Activated T-helper 17 cell treated with anti-CD3 and anti-CD28 coated beads, Interleukin-2, amount 50 U/mL, for 72 hours (primary cell): ENCODE measurements at places on chromosomes 7 and 10. TPM values are rescaled to one million over a fixed set of nuclear protein-coding genes. Genes with fewer than 3 reads are reported as not detected.

- ATAC-seq = no peak
- no peaks in the 10 kb centered on the region for H3K27me3 ChIP-seq
- H3K4me1 ChIP-seq = no peaks in the 10 kb centered on the region
- peaks cover 59% of the 10 kb centered on the region for H3K36me3 ChIP-seq
- H3K4me3 ChIP-seq = no peak overlapping the region
- H3K27ac ChIP-seq = no peak overlapping the region
Observed at GRCh38 chr7:129739427-129739826, 127.9 kb downstream of the NRF1 start.

DNA sequence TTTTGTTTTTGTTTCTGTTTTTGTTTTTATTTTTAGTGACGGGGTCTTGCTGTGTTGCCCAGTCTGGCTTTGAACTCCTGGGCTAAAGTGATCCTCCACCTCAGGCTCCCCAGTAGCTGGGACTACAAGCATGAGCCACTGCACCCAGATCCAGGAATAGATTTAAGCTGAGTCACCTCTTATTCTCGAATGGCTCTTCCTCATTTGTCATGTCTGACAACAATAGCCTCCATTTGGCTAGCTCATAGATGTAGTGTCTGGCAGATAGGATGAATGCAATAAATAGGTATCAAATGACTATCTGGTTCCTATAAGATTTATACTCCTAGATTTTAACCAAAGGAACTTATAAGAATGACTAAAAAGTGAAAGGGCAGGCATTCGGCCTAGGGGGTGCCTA is 172.9 kb downstream of the TMEM26 start:
- H3K27me3 ChIP-seq = no peaks in the 10 kb centered on the region
- H3K4me1 ChIP-seq = no peaks in the 10 kb centered on the region
- H3K36me3 ChIP-seq = no peaks in the 10 kb centered on the region
- no peak for ATAC-seq

DNA sequence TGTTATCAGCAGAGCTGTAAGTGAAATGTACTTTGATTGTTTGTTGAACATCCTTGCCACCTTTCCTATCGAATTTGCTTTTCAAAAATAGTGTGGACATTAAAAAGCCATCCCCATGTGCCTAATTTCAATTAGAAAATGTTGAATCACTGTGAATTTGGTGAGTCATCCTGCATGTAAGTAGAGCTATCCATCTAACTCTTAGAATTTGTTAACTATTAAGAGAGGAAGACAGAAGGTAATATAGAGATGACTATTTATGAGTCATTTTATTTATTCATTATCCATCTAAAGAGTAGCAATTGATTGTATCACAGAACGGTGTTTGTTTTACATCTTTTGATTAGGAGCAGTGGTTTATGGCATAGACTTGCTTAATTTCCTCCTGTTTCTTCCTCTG is 154.7 kb downstream of the MGMT start:
- H3K4me3 ChIP-seq = no peak overlapping the region
- no peak overlapping the region for H3K27ac ChIP-seq
- no peaks in the 10 kb centered on the region for H3K27me3 ChIP-seq

DNA sequence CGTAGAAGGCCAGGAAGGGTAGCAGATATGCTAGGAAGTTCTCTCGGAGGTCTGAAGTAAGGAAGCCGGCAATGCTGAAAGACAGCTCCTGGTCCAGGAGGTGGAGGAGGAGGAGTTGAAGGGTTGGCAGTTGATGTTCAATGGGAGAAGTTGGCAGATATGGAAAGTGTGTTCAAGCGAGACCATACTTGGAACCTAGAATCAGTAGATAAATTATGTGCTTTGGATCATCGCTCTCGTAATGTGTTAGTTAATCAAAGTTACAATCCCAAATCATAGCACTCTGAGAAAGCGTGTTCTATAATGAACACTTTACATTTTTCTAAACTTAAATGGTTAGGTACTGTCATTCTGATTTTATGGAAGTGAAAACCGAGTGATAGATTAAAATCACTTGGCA is 152.9 kb downstream of the CELF2 start:
- peaks cover under 1% of the 10 kb centered on the region for H3K36me3 ChIP-seq
- no peak overlapping the region for H3K27ac ChIP-seq
- ATAC-seq = no peak
- H3K27me3 ChIP-seq = no peaks in the 10 kb centered on the region

DNA sequence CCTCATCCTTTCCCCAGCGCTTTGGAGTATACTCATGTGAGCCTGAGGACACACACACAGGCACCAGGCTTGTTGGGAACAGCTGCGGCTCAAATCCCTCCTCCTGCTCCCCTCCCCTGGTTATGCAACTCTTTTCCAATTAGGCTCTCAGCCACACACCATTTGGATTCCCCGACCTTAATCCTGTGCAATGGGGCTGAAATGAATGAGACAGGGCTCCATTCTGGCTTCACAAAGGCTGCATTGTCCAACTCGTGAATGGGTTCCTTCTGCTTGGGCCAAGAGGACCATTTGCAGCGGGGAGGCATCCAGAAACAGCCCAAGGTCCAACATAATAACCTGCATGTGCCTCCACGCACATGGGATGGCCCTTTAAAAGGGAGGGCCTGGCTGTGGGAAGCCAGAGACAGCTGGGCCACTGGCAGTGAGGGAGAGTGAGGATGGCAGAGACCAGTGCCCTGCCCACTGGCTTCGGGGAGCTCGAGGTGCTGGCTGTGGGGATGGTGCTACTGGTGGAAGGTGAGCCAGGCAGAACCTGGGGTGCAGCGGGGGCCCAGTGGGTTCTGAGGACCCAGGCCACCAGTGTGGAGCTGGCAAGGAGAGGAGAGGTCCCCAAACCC is at the start of gene RGR:
Gene RGR, plus strand, starts transcription at position 403 of the 620 bp plus-strand sequence. Its CDS starts 38 bp downstream, at position 441.
- H3K27ac ChIP-seq = no peak within 1 kb of the TSS
- ATAC-seq = no peak
- H3K4me1 ChIP-seq = no peaks in the 10 kb centered on the region
- H3K4me3 ChIP-seq = no peak within 1 kb of the TSS

DNA sequence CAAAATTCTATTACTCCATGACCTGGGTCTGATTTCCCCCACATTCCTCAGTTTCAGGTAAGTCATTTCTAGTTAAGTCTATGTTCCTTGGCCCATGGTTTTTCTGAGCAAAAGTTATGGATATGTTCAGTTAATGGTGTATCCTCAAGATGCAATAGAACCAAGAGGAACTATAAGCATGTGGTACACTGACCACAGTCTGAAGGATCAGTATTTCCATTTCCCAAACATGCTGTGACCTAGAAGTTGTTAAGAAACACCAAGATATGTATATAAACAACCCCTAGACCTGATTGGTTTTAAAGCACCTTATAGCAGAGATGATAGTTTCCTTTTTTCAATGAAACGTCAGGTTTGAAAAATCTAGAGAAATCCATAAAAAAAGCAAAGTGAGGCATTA is 94.2 kb upstream of the ABCB5 start:
- no peak for ATAC-seq
- H3K4me3 ChIP-seq = no peak overlapping the region
- no peak overlapping the region for H3K27ac ChIP-seq
- H3K4me1 ChIP-seq = no peaks in the 10 kb centered on the region

GRCh38 chr7:137992550-137993394 is 9.1 kb downstream of the CREB3L2 start:
- ATAC-seq = peak; percentile 83
- H3K36me3 ChIP-seq = peaks cover 6% of the 10 kb centered on the region
- peak overlapping the region; percentile 14 for H3K27ac ChIP-seq
- peak overlapping the region; percentile 11 for H3K4me3 ChIP-seq
- H3K27me3 ChIP-seq = no peaks in the 10 kb centered on the region

DNA sequence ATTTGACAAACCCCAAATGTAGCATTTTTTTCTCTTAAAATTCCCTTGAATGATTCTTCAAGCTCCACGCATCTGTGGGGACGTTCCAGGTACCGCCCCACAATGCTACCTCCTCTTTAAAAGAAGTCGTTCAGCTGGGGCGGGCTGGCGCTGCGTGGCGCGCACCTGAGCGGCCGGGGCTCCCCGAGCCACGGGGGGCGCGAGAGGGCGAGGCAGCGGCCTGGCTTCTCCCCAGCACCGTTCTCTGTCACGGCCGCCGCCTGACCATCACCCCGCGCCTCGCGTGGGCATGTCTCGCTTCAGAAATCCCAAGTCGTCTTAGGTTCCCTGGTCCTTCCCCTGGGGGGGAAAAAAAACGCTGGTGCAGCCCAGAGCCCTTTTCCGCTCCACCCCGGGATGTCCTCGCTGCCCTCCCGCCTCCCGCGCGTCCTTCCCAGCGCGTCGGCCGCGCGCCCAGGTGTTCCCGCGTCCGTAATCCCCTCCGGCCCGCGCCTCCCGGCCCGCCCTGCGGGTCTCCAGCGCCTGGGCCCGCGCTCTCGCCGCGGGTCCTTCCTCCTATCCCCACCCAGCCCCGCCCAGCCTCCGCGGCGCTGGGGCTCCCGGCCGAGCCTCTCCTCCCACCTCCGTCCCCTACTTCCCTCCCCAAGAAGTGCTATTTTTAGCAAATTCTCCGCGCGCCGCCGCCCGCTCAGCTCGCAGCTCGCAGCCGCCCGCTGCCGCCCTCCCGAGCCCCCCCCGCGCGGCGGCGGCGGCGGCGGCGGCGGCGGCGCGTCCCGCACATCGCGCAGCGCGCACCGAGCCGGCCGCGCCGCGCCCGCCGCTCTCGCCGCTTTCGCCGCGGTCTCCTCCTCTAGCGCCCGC is 58.7 kb upstream of the PRPS1L1 start:
- peaks cover 40% of the 10 kb centered on the region for H3K27me3 ChIP-seq
- H3K4me1 ChIP-seq = no peaks in the 10 kb centered on the region
- no peaks in the 10 kb centered on the region for H3K36me3 ChIP-seq
- no peak overlapping the region for H3K27ac ChIP-seq
- peak overlapping the region; percentile 61 for H3K4me3 ChIP-seq

GRCh38 chr10:23754179-23754578 is 315.3 kb downstream of the OTUD1 start:
- no peak overlapping the region for H3K4me3 ChIP-seq
- no peak for ATAC-seq
- no peaks in the 10 kb centered on the region for H3K36me3 ChIP-seq

DNA sequence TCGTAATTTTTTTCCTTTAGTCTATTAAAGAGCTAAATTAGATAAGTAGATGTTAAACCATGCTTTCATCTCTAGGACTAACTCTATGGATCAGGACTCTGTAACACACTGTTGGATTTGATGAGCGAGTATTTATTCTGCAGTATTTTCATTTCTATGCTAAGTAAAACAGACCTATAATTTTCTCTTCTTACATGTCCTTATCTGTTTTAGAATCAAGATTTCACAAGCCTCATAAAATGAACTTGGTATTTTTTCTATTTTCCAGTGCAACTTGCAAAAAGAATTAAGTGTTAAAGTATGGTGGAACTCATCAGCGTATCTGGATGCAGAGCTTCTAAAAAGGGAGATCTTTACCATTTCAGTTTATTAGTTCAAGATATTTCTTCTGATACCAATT is 2.4 kb downstream of the CACUL1 start:
- H3K4me3 ChIP-seq = peak overlapping the region; percentile 91
- H3K4me1 ChIP-seq = peaks cover 21% of the 10 kb centered on the region

- H3K27me3 ChIP-seq = no peaks in the 10 kb centered on the region
- no peak overlapping the region for H3K4me3 ChIP-seq
Observed at GRCh38 chr10:11358011-11358410, 253.4 kb downstream of the USP6NL start.

GRCh38 chr10:118565301-118566075 is 30.0 kb downstream of the PRLHR start:
- no peaks in the 10 kb centered on the region for H3K36me3 ChIP-seq
- no peak overlapping the region for H3K4me3 ChIP-seq
- ATAC-seq = no peak
- peaks cover 9% of the 10 kb centered on the region for H3K27me3 ChIP-seq
- H3K27ac ChIP-seq = no peak overlapping the region
- H3K4me1 ChIP-seq = no peaks in the 10 kb centered on the region

GRCh38 chr10:11673346-11674280 is 62.2 kb upstream of the USP6NL start:
- peaks cover 3% of the 10 kb centered on the region for H3K4me1 ChIP-seq
- no peak overlapping the region for H3K4me3 ChIP-seq
- no peaks in the 10 kb centered on the region for H3K36me3 ChIP-seq
- ATAC-seq = no peak
- no peak overlapping the region for H3K27ac ChIP-seq
- H3K27me3 ChIP-seq = peaks cover 27% of the 10 kb centered on the region

DNA sequence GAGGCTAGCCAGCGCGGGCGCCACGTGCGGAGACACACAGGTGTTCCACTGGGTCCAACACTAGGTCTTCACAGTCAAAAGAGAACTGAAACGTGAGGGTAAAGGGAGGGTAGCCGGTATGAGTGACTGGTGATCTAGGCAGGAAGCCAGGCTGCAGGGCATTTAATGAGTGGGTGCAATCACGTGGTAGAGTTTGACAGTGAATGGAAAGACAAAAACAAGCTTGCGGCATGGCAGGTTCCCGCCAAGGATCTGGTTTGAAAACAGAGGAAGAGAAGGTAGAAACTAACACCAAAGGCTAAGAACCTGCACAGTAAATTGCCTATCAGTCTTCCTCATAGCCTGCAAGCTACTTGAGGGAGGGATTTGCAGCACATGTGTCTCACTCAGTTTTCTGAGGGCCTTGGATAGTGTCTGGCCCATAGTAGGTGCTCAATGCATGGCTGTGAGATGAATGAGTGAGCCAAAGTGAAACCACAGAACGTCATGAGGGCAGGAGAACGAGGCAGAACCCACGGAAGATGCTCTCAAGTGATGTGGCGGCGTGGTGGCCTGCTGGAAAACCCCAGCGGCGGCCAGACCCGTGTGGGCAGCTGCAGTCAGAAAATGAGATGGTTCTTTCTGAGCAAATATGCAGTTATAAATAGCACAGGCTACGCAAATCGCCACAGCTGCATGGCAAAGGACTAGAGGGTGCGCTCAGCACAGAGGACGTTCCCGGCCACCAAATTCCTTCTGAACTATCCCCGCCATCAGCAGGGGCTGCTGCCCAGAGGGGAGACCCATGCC is 183.6 kb upstream of the NFE2L3 start:
- peak; percentile 87 for ATAC-seq
- H3K36me3 ChIP-seq = peaks cover 9% of the 10 kb centered on the region
- H3K27me3 ChIP-seq = peaks cover 33% of the 10 kb centered on the region
- peaks cover 18% of the 10 kb centered on the region for H3K4me1 ChIP-seq
- H3K4me3 ChIP-seq = peak overlapping the region; percentile 69

DNA sequence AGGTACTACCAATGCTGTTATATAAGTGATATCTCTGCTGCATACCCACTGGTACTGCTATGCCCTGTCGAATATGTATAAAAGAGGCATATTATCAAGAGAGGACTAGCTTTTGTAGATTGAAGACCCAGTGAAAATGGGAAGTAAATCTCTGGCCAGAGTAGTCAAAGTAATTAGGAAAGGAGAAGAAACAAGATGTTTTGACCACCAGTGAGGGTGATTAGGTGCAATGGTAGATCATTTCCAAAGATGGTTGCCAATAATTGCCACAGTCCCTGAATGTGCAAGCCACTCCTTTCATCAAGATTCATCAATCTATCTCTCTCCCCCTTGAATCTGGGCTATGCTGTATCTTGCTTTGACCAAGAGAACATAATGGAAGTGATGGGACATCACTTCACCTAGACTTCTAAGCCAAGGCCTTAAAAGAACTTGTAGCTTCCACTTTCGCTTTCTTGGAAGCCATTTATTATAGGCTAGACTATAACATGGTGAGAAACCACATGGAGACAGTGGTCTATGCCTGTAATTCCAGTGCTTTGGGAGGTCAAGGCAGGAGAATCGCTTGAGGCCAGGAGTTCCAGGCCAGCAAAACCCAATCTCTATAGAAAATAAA is 52.6 kb upstream of the ST8SIA6 start:
- H3K36me3 ChIP-seq = no peaks in the 10 kb centered on the region
- H3K27ac ChIP-seq = peak overlapping the region; percentile 71
- ATAC-seq = no peak
- H3K4me1 ChIP-seq = peaks cover 18% of the 10 kb centered on the region
- no peaks in the 10 kb centered on the region for H3K27me3 ChIP-seq

Gene TMEM176A
- 0.45 TPM for total RNA-seq

Gene ATXN7L1
- 12.1 TPM for total RNA-seq

Gene ZC3HAV1L
- total RNA-seq = 32.4 TPM

Gene PRKCQ
- 37.8 TPM for total RNA-seq

Gene ITIH2
- total RNA-seq = not detected

Gene ADCYAP1R1
- not detected for total RNA-seq

Gene VWDE
- 6.1 TPM for total RNA-seq

Gene TSPAN13
- total RNA-seq = 2.5 TPM

Gene CRYGN
- total RNA-seq = not detected

Gene IQUB
- not detected for total RNA-seq
